Hematopoietic multipotent progenitor cell treated with erythropoietin and hydrocortisone succinate and interleukin-3 and kit ligand, for 15 days (in vitro differentiated cells): ENCODE measurements at places on chromosomes 2 and 18.

DNA sequence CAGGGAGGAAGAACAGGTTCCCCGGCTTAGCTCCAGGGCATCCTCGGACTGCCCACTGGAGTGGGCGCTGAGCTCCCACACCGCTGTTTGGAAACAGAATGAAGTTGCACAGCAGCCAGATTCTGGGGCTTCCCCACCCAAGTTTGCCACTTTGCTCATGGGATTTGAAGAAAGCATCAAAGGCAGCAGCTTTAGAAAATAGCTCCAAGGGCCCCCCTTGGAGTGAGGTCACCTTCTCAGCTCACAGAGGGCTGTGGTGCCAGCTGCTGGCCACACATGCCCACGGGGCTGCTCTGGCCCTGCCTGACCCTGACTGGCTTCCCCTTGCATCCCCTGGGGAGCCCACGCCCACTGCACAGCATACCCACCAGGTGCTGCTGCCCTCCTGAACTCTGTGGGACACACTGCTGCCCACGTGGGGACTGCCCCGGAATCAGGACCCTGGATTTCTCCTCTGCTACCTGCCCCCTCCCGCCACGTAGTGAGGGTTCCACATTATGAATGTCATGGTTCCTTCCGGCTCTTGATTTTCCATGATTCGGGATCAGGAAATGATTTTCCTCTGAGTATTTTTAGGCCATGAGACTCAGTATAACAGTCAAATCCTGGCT is 70.3 kb downstream of the TGOLN2 start:
- DNase-seq: no peak

- DNase-seq: no peak
Observed at GRCh38 chr2:190722061-190722759, 73.3 kb downstream of the NAB1 start.

- no peak for DNase-seq
Observed at GRCh38 chr18:59268721-59269562, 4.3 kb downstream of the RAX start.

DNA sequence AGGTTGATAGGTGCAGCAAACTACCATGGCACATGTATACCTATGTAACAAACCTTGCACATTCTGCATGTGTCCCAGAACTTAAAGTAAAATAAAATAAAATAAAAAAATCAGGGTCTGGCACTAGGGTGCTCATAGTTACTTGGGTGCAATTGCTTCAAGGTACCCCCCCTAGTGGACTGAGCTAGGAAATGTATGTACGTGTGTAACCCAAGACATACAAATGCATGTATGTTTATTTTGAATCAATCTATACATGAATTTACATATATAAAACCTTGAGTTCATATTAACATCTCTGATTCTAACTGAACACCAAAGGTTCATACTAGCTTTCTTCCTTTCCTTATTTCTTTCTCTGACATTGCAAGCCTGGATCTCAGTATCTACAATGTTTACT is 51.5 kb downstream of the USP37 start:
- DNase-seq: peak; percentile 52

GRCh38 chr2:173397539-173397938 is 42.9 kb downstream of the CDCA7 start:
- DNase-seq: no peak
